Right ventricle myocardium inferior (tissue), 1 donor: ENCODE measurements at places on chromosomes 16 and 17.

DNA sequence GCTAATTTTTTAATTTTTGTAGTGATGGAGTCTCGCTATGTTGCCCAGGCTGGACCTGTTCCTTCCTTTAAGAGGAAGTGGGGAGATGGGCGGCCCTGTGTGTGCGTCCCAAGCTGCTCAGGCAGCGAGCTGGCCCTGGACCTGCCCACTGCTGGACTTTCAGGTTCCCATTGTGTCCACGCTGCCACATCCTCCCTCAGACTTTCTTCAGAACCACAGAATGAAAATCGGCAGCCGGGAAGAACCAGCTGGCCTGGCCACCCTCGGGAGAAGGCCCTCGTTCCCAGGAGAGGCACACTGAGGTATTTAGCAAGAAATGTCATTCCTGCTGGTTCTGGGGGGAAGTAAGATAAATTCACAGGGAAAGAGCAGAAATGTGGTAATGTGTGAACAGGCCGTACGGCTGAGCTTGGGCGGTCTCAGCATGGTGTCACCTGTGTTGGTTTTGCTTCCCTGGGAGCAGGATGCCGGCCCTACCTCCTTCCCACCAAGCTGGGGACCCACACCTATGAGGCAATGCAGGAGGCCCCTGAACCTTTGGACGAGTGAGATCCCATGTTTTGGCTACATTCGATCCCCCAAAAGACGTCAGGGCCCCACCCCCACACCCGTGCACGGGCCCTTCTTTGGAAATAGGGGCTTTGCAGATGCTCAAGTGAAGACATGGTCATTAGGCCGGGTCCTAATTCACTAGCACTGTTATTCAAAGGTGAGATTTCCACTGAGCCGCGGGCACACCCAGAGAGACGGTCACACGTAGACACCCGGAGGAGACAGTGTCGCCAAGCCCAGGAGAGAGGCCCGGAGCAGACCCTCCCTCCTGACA lies 35.9 kb upstream of the ZNF469 start:
- DNase-seq = peak; percentile 57

- DNase-seq = no peak
These were observed 986 bp upstream of the ELOB start for GRCh38 chr16:2777903-2778629.

GRCh38 chr17:76124582-76125390 lies 16.3 kb downstream of the FOXJ1 start:
- no peak for DNase-seq

DNA sequence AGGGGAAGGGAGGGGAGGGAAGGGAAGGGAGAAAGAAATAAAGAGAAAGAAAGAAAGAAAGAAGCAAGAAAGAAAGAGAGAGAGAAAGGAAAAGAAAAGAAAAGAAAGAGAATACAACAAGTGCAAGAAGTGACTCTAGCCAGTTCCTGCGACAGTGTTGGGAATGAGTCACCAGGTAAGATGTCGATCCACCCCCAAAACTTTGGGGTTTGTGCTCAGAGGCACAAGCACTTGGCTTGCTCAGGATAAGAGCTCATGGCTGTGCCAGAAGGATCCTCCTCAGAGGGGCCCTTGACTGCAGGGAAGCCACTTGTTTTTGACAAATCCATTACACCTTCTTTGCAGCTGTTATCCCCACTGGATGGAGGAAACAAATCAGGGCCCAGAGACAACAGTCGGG lies 137.7 kb downstream of the TMEM132E start:
- no peak for DNase-seq

DNA sequence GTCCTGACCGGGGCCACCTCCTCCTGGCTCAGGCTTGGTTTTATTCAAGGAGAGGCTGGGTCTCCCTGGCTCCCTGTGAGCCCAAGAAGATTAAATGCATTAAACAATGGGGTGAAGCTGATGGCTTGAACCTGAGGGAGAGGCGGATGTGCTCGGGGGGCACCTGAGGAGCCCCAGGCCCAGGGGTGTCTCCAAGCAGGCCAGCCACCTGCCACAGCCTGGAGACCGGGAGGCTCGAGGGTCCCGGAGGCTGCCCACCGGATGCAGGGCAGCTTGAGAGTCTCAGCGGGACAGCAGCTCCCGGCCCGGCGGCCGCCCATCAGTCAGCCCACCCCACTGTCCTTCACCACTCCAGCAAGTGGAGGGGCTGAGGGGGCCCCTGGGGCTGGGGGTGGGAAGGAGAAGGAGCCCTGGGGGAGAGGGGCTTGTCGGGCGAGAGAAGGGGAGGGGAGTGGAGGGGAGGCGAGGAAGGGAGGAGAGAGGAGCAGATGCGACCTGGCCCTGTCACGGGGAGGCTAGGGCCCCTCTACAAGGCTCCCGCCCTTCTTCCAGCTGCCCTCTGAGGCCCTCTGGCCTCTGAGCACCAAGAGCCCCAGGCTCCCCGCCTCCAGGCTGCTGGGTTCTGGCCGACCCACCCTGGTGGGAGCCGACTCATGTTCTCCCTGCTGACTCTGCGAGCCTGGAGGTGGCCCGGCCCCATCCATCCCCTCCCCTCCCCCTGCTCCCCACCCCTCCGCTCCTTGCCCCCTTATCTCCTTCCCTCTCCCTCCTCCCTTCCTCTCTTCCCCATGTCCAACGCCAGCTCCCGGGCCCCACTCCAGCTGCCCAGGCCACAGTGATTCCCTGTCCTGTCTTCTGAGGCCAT lies 13.2 kb downstream of the CD7 start:
- no peak for DNase-seq

GRCh38 chr17:30957741-30958140 lies 13.1 kb upstream of the RNF135 start:
- no peak for DNase-seq

- no peak for DNase-seq
These were observed 26.5 kb downstream of the BCAS3 start for GRCh38 chr17:60704170-60704569.

- no peak for DNase-seq
These were observed 25.9 kb upstream of the RPRML start for GRCh38 chr17:47004906-47005305.

- DNase-seq = no peak
These were observed 44.5 kb downstream of the EFCAB13 start for GRCh38 chr17:47368262-47368661.

DNA sequence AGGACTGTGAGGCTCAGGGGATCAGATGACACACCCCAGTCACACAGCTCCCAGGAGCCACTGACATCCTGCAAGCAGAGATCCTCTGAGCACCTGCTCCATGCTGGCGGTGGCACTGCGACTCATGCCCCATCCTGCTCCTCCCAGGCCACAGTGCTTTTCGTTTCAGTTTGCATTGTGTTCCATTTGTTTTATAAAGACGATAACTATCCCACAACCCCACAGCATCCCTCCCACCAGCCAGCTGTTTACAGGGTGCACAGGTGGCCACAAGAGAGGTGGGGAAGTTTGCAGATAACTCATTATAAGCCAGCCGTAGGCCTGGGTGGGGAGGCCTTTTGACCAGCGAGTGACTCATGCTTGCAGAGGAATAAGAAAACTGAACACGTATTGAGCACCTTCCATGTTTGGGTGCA lies 28.2 kb downstream of the BCO1 start:
- no peak for DNase-seq

DNA sequence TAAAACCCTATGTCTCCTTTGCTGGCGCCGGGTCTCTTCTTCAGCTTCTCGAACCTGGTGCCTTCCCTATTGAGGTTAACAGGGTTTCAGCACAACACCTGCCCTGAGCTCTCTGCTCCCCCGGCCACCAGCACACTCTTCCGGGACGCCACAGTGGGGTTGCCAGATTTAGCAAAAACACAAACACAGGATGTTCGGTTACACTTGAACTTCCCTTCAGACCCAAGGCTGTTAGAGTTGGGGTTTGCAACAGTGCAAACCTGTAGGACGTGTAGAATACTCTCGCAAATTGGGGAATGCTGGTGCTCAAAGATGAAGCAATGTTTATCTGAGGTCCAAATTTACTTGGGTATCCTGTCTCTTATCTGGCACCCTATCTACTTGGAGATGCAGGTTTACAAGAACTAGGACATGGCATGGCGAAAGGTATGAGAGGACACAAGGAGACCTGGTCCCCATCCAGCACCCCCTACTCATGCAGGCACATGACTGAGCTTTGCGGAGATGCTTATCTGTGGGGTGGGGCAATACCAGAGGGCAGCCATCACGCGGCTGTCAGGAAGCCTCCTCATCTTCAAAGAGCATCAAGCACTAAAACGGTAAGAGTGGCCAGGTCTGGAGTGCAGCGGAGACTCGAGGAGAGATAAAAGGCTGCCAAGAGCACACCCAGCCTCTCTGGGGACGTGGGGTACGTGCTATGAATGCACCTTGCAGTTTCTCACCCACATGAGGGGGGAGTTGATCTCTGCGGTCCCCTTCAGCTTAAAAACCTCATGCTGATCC lies 52.8 kb downstream of the SDK2 start:
- peak; percentile 33 for DNase-seq

GRCh38 chr16:81623365-81624102 lies 155.6 kb upstream of the PLCG2 start:
- no peak for DNase-seq

GRCh38 chr16:885391-885790 lies 84.9 kb upstream of the GNG13 start:
- peak; percentile 11 for DNase-seq

DNA sequence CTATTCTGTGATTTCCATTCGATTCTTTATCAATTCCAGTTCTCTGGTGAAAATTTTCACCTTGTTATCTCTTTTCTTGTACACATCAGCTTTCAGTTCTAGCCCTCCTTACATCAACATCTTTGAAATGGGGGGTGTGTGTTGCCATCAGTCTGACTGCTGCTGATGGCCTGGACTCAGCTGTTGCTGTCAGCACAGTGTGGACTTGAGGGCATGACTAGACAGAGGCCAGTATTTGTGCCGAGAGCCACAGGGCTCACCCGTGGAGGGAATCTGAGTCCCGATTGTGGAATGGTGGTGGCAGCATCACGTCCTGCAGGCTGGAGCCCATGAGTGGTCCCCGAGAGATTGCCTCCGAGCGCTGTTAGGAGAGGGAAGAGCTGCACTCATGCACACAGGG lies 114.2 kb downstream of the RPTOR start:
- no peak for DNase-seq

GRCh38 chr16:89445166-89445565 lies 45.2 kb downstream of the ANKRD11 start:
- DNase-seq = no peak

DNA sequence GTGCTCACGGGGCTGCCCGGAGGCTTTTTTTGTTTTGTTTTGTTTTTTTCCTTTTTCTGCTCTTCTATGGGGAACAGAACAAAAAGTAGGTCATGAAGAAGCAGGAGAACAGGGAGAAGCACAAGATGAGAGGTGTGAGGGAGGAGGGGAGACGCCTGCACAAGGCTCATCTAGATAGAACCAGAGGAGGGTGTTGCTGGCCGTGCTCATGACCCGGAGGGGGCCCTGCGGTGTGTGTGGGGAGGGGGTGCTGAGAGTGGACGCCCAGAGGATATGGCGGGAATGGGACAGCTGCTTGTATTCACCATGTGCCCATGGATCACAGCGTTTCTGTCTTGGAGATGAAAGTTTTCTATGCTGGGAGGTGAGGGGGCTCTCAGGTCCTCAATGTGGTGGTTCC lies 183.7 kb downstream of the FOXL1 start:
- no peak for DNase-seq

DNA sequence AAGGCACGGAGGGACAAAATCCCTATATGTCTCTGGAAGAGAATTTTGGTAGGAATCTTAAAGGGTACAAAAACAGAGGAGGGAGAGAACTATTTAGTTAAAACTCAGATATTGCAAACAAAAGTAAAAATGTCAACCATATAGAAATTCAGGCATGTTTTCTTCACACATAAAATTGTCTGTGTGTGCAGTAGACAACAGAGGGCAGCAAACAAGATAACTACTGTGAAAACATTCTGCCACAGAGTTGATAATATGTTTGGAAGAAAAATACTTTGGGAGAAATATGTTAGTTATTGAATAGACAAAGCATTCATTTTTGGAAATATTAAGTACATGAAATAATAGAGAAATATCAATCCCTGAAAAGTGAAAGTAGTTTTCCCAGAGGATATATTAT lies 56.2 kb downstream of the SNX11 start:
- DNase-seq = no peak

DNA sequence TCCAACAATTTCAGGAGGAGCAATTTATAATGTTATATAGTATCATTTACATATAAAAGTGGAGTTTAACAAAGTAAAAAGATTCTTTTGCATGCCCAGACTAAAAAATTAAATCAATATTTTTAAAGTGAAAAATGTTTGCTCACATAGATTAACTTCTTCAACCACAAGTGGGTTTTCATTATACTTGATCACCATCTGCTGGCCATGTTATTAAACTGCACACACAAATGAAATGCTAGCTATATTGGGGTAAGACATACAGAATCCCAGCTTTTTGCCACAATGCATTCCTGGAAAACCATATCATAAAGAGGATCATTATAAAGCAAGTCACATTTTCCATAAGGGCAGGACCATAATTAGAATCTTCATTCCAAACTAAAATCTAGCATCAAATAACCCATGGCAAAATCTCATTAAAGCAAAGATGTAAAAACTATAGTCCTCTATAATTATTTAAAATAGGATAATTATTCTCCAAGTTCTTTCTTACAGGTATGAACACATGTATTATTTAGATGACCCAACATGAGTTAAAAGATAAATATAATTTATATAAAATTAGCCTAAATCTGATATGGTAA lies 26.3 kb downstream of the CEP112 start:
- no peak for DNase-seq

DNA sequence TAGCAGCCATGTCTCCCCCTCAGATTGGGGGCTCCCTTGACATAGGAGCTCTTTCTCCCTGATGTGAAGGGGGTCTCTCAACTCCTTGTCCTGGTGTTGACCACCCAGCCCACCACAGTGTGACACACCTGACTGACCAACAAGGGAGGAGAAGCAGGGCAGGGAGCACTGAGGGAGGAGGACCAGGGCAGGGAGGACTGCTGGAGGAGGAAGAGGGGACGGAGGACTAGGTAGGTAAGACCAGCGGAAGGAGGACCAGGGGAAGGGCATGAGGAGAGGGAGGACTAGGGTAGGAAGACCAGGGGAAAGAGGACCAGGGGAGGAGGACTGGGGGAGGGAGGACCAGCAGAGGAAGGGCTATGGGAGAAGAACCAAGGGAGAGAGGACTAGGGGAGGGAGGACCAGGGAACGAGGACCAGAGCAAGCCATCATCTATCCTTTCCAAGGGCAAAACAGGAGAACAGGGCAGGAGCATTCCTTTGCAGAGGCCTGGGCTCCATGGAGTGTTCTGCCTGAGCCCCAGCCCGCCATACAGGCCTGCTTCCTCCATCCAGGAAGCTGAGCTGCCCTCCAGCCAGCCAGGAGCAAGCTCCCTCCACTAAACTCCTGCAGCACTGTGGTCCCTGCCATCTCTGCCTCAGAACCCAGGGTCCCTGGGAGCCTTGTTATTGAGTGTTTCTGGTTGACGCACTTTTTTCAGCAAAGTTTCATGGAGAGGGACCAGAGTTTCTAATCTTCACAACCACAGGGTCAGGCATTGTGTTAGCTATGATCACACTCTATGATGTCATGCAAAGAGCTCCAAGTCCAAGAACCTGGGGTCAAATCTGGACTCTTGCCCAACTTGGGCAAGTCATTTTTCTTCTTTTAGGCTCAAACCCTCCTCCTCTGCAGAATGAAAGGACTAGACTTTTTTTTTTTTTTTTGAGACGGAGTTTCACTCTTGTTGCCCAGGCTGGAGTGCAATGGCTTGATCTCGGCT lies 15.4 kb upstream of the KRT17 start:
- no peak for DNase-seq

- DNase-seq = no peak
These were observed 119.3 kb upstream of the TMEM97 start for GRCh38 chr17:28199728-28200127.
